ENCODE measurements at places on chromosomes 12 and 14.

GRCh38 chr12:113174461-113175384, 10.6 kb downstream of the DDX54 start:
- peak; percentile 50 for DNase-seq

GRCh38 chr12:120759591-120760348, 34.1 kb downstream of the ACADS start:
- DNase-seq: no peak

GRCh38 chr12:61870658-61871484, 389.3 kb upstream of the USP15 start:
- no peak for DNase-seq

- peak; percentile 46 for DNase-seq
Observed at GRCh38 chr12:5694759-5695409, 250.2 kb downstream of the ANO2 start.

GRCh38 chr14:58356268-58356667, 39.5 kb upstream of the TOMM20L start:
- DNase-seq: peak; percentile 1

GRCh38 chr14:104120281-104120741, 18.1 kb upstream of the KIF26A start:
- no peak for DNase-seq

DNA sequence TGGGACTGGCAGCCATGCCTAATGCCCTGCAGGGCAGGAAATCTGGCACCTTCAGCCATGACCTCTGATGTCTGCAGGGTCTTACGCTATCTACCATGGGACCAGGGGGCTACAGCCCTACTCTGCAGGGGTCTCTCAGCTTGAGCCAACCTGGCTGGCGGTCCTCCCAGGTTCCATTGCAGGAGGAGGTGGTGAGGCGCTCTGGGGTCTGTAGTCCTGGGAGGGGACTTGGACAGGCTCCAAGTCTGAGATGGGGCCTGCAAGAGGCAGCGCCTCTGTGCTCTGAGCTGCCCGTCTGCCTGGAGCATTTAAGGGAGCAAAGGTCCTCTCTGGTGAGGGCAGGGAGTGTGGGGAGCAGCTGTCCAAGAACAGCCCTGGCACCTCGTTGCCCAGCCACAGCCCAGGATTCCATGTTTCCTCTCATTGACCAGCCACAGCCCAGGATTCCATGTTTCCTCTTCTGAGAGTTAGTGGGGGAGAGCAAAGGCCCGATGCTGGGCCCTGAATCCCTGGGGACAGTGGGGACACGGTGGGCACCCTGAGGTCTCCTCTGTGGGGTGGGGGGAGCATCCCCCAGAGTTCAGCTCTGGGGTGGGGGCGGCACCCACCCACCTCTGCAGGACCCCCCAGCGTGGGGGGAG, 655 bp downstream of the PLD4 start:
- DNase-seq: no peak

DNA sequence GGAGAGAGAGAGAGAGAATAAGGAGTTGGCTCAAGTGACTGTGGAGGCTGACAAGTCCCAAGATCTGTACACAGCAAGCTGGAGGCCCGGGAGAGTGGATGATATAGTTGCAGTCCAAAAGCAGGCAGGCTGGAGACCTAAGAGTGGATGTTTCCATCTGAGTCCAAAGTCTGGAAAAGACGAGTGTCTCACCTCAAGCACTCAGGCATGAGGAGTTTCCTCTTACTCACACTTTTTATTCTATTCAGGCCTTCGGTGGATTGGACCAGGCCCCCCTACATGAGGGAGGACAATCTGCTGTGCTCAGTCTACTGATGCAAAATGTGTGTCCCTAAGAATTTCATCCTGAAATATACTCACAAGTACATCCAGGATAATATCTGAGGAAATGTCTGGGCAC, 484.6 kb downstream of the VRK1 start:
- no peak for DNase-seq

DNA sequence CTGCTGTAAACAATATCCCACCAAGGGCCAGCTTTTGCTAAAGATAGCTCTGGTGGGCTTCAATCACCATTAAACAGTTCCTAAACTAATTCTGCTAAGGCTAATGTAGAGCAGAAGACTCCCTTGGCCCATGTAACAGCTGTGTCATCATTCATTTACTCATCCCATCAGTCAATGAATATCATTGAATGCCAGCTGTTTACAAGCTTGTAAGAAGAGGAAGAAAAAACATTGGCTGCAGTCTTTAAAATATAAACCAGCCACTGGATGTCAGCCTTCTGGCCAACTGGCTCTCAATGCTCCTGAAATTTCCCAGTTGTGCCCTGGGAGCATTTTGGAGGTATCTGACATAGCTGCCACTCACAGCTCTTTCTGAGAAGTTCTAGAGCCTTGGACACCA, 18.0 kb upstream of the MAP3K9 start:
- peak; percentile 9 for DNase-seq

DNA sequence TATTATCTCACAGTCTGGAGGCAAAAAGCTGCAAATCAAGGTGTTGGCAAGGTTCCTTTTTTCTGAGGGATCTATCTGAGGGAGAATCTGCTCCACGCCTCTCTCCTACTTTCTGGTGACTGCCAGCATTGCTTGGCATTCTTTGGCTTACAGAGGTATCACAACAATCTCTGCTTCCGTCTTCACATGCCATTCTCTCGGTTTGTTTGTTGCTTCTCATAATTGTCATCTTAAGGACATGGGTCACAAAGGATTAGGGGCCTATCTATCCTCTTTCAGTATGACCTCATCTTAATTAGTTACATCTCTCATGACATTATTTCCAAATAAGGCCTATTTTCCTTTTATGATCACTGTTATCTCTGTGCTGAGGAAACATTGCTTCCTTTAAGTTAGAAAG, 345.0 kb downstream of the FOXG1 start:
- no peak for DNase-seq

GRCh38 chr14:70622111-70622712, 19.5 kb upstream of the TTC9 start:
- DNase-seq: peak; percentile 21

DNA sequence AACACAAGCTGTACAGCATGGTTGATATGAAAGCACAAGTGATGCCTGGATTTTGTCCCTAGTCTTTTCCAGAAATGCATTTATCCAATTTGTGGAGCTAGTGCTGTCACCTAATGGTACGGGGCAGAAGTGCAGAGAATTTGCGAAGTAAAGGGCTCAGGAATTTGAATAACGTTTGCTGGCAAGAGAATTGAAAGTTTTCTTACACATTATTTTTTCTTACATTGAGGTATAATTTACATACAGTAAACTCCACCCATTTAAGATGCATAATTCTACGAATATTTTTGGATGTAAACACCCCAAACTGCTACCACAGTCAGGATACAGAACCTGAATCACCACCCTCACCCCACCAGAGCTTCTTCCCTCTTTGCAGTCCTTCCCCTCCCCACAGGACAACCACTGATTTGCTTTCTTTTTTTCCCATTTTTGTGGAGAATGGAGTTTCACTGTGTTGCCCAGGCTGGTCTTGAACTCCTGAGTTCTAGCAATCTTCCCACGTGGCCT, 3.5 kb downstream of the AICDA start:
- peak; percentile 42 for DNase-seq

DNA sequence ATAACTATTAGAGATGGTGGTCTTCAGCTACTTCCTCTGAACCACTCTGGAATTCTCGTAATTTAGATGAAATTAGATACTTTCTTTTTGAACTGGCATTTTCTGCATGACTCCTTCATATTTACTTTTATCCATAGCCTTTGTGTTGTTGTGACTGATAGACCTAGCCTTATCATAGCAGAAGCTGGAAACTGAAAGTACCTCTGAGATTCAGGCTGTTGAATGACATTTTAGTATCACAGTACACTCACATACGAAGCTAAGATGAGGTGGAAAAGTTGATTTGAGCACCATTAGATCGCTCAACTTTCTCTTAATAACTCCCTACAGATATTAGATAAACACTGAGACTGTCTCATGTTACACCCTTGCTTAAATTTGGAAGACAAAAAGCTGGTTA, 525.1 kb upstream of the FBXO33 start:
- no peak for DNase-seq

DNA sequence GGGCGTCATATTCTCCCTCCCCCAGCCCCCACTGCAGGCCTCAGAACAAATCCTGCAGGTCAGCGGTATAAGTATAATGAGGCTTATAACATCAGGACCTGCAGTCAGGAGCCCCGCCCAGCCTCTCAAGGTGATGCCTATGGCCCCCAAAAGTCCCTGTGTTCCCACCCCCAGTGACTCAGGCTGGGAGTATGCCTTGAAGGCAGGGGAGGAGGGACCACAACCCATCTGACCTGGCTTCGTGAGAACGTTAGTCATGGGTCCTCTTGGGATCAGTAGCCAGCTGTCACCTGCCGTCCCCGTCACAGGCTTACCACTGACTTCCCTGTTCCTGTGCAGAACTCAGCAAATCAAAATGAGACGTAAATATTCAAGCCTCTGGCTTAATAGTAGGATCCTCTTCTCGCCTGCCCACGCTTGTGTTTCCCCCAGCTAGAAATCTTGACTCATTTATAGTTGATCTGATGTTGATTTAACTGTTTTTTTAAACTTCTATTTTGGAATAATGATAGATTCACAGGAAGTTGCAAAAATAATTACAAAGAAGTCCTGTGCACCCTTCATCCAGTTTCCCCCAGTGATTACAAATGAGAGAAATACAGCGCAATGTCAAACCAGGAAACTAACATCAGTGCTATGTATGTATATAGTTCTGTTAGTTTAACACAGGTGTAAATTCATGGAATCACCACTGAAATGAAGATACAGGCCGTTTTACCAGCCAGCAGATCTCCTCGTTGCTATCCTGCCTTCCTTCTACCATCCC, 107.5 kb downstream of the ADGRD1 start:
- DNase-seq: no peak

DNA sequence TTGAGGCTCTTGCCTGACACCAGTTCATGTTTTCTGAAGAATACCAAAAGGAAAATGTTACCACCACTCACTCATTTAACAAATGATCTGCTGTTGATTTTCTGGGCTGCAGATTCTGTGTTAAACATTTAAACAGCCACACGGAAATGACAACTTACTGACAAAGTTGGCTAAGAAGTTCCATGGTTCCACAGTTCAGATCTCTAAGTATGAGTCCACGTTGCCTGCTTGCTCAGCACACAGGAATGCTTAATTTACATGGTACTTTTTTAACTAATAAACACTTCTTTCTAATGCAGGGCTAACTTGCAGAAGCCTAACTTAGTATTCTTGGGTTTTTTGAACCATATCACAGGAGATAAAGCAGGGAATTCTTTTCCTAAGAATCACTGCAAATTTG, 34.7 kb downstream of the PTGER2 start:
- peak; percentile 78 for DNase-seq

DNA sequence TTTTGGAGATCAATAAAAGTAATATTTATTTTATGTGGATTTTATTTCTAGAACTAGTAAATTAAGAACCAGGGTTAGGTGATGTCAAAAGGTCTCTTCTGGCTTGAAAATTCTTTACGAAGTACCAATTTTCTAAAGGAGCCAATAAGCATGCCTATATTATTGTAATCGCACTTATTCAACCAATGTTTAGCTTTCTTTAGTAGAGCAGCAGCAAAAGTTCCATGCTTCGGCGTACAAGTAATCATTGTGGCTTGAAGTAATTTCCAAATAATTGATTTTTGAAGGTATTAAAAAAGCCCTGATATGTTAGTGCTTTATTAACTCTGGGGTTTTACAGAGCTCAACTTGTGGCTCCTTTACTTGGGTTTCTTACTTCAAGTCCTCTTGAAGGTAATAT, 3.4 kb downstream of the RMST start:
- DNase-seq: no peak

GRCh38 chr12:123483602-123484248, 25.8 kb downstream of the SNRNP35 start:
- no peak for DNase-seq

DNA sequence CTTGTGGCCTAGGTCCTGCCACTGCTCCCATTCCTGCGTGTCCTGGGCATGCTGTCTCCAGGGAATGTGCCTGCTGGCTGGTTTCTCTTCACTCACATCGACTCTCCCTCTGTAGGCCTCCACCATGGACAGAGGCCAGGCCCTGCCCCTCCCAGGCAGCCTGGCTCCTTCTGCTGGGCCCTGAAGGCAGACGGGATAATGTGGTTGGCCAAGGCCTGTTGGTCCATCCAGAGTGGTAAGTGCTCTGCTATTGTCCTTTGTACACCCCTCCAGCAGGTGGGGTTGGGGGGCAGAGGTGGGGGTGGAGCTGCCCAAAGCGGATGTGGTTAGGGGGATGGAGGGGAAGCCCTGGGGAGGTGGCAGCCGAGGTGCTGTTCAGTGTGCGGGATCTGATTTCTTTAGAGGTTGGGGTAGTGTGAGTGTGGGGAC, 9.5 kb upstream of the NR4A1 start:
- DNase-seq: no peak

GRCh38 chr14:98605043-98605442, 667.0 kb downstream of the BCL11B start:
- DNase-seq: no peak

DNA sequence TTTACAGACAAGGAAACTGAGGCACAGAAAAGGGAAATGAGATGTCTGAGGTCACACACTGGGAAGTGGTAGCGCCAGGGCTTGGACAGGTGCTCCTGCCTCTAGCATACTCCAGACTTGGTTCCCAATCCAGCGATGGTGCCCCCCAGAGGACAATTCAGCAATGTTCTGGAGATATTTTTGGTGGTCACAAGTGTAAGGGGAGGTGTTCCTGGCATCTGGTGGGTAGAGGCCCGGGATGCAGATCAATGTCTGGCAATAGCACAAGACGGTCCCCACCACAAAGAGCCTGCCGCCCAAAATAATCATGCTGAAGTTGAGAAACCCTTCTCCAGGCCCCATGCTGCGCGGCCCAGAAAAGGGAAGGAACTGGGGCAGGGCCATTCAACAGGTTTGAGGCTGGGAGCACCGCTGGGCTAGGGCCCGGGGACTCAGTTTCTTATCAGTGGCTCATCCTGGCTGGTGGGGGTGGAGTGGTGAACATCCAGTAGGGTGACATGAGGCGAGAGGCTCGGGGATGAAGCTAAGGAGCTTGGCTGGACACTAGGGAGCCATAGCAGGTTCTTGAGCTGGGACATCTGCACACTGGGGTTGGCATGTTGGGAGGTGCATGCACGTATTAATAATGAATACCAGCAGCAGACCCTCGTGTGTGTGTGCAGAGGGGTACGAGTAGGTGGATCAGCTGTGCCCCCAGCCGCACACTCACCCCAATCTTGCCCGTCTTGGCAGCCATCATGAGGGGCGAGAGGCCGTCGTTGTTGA, 35.1 kb downstream of the TRPV4 start:
- no peak for DNase-seq

DNA sequence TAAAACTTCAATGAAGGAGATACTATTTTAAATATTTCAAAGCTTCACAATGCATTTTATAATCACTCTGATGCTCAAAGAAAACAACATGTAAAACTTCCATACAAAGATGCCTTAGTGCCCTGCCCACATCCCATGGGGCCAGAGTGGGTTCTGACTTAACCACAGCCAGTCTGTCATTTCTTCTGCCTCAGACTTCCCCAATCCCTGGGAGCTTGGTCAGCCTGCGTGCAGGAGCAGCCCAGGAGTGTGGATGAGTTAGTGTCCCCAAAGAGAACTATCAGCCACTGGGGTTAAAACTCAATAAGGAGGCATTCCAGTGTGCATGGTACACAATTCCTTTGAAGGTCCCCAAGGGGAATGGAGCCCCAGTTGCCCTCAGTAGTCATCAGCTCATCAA, 100.3 kb downstream of the PTCSC3 start:
- DNase-seq: no peak

GRCh38 chr14:76305268-76305826, 70.6 kb upstream of the ESRRB start:
- DNase-seq: no peak
